ENCODE measurements at places on chromosomes 5 and 9.

- DNase-seq: no peak
These were observed 19.5 kb downstream of the MORN5 start for GRCh38 chr9:122179054-122179689.

GRCh38 chr9:70007831-70008230, 35.8 kb upstream of the MAMDC2 start:
- no peak for DNase-seq

- no peak for DNase-seq
These were observed 96.7 kb downstream of the NRG2 start for GRCh38 chr5:139946440-139946839.

- DNase-seq: no peak
These were observed 34.4 kb downstream of the TTLL11 start for GRCh38 chr9:122058709-122059108.

- peak; percentile 7 for DNase-seq
These were observed 3.9 kb downstream of the GABRA1 start for GRCh38 chr5:161851691-161852299.

GRCh38 chr5:74538206-74538661, 102.3 kb downstream of the ENC1 start:
- DNase-seq: no peak

DNA sequence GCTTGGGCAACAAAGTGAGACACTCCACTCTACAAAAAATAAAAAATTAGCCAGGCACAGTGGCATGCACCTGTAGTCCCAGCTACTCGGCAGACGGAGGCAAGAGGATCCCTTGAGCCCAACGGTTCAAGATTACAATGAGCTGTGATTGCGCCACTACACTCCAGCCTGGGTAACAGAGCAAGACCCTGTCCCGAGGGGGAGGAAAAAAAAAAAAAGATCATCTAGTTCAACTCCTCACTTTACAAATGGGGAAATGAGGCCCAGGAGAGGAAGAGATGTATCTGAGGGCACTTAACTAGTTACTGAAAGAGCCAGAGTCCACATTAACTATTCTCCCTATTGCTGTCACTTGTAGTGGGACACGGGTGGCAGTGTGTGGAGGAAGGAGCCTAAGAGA, 13.8 kb downstream of the PDCL start:
- DNase-seq: no peak

DNA sequence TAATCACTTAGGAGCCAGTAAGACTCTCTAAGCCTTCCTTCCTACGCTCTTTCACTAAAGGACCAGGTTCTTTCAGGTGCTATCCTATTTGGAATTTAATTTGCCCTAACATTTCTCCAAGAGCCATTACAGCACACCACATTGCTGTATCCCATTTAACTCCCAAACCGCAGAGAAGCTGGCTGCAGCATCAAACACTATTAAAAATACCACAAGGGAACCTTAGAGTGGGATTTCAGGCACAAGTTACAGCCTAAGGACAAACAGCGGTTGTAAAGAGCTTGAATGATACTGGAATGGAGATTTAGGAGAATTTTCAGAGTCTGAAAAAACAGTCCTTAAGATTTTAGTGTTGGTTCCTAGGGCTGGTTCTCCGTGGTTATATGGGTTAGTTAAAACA, 566.4 kb downstream of the RAB3C start:
- peak; percentile 68 for DNase-seq

DNA sequence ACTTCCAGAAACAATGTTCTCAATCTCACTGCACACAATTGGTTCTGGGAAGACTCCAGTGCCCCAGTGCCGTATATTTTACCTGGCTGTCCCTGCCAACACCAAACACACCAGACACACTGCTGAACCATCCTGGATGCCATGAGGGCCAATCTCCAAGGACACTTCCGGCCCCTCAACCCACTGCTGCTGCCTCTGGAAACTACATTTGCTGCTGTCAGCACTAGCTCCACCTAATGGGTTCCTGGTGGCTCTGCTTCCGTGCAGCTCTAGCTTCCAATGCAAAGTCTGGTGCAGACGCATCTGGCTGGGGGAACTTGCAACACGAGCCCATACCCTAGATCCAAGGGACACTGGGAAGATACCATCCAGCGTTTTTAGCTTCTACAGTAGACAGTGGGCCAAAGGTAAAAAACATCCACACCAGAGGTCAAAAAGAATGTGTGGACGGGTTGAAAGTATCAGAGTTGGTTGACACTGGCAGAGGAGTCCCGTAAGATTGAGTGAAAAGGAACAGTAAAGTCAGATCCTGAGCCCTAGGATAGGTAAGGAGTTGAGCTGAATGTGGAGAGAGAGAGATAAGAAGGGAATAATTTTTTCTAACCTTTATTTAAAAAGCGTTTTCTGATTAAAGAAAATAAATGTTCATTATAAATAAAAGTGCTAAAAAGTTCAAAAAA, 99.7 kb upstream of the KIF2A start:
- DNase-seq: no peak

GRCh38 chr5:51449026-51449425, 65.8 kb downstream of the ISL1 start:
- no peak for DNase-seq

DNA sequence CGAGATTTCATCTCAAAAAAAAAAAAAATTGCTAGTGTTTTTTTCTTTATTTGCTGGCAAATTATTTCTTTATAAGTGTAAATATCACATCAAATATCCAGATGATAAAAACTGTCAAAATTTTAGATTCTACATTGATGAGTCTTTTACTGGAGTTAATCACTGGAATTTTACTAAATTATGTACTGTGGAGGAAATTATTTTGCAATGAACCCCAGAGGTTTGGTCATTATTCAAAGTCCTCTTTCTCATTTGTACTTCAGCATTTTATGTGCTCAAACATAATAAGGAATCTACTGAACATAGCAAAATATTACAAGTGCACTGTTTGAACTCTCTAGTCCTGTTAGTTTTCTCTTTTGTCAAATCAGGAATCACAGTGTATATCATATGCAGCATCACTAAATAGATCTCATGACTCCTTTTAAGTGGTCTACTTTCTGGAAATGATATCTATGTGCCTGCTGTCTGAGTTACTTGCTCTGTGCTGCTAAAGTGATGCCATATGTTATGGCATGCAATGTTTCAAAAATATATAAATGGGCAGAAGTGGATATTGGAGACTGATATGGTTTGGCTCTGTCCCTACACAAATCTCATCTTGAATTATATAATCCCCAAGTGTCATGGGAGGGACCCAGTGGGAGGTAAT, 18.0 kb downstream of the OTULINL start:
- DNase-seq: no peak

- no peak for DNase-seq
These were observed 98.1 kb downstream of the MARCHF11 start for GRCh38 chr5:16081376-16081955.

DNA sequence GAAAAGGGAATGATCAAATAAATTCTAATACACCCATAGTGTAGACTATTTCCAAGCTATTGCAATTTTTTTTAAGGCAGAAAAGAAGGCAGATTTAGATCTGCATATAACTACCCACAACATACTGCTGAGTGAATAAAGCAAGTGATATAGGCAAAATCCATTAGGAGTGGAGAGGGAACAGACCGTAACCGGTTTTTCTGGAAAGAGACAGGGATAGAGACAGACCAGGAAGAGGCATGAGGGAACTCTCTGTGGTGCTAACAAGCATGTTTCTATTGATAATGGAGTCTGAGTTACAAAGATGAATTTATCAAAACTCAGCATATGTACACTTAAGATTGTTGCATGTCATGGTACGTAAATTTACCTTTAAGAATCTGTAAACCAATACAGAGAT, 14.5 kb downstream of the ZDHHC21 start:
- no peak for DNase-seq

GRCh38 chr5:88688984-88689667, 193.9 kb downstream of the MEF2C start:
- DNase-seq: no peak

- DNase-seq: no peak
These were observed 44.9 kb downstream of the HMGCS1 start for GRCh38 chr5:43268188-43268820.

GRCh38 chr9:90801973-90802322, 329 bp downstream of the SYK start:
- peak; percentile 22 for DNase-seq

All from DMS79 treated with DMSO at 0.1 percent for 48 hours (cell line).